CD8-positive, alpha-beta memory T cell (primary cell): ENCODE measurements at places on chromosomes 7 and 10. TPM values are rescaled to one million over a fixed set of nuclear protein-coding genes. Genes with fewer than 3 reads are reported as not detected.

Gene ANXA8
- not detected for total RNA-seq

DNA sequence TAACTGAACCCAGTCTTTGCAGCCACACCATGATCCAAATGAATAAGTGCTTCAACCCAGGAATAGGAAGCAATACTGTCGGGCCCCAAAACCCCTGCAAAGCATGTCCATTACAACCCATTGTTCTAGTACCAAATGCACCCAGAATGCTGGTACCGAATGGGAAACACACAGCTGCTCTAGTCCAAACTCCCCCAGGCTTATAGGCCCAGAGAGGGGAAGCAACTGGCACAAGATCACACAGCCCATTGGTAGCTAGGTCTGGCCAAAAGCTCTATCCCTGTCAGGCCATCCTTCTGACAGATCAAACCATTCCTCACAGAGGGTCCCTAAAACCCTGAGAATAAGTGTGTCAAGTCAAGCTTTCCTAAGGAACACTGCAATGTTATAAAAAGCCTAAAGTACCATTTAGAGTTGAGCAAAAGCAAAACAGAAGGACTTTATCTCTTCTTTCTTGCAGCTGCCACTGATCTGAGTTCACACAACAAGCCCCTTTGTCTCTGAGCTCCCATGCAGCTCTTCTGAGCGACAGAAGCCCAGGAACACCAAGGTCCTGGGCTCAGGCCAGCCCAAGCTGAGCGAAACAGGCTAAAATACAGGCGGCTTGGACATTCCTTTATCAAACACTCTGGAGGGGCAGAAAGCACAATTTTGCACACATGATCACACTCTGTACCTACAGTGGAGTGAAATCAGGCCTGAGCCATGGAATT is 116.7 kb downstream of the SGMS1 start:
- DNase-seq, result no peak

- no peak for DNase-seq
These were observed 73.9 kb upstream of the PDGFA start for GRCh38 chr7:593324-594115.

DNA sequence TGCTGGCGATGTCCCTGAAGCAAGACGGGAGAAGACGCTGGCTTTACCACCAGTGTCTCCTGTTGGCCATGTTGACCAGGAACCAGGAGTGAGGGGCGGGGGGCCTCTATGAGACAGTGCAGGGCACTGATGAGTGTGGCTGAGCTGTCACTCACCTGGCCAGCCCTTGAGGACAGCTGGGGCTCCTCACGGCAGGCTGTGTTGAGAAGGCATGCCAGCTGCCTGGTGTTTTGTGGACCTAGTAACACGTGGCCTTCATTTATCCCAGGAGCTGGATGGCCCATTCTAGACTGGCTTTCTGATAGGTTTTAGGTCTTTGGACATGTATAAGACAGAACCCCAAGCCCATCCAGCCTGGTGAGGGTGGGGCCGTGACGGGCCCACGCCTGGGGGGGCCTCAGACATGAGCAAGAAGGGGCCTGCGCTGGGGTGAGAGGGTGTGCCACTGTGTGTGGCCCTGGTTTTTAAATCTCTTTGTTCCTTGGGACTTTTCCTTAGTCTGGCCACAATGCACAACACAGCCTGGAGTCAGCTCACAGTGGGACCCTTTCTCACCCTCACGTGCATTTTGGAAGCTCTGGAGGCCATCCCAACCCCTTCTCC is 10.5 kb downstream of the RHBDD2 start:
- DNase-seq, result no peak

Gene AS3MT
- not detected for total RNA-seq

GRCh38 chr10:132785723-132786475 is at the start of gene NKX6-2:
NKX6-2 (minus strand) TSS chr10:132786147; CDS start chr10:132785948, 199 bp downstream.
- DNase-seq, result no peak

Gene FAM241B
- total RNA-seq, result 10.6 TPM
